ENCODE measurements at places on chromosomes 13 and 19.
A peak's percentile ranks its signal among the peaks of the same experiment; 100 is the strongest.

DNA sequence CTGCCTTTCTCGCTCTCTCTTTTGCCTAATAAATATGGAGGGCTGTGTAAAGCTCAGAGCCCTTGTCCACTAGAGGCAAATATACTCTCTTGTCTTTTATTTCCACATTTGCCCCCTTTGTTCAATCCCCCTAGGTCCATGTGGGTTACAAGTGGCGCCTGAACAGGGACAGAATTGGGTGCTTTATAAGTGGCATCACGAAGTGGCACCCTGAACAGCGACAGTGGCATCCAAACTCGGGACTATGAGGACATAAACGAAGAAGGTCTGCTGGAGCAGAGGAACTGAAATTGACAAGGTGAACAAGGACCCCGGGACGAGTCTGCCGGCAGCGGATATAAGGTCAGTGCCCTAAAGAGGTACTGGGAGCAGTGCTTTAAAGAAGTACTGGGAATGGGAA, 4.3 kb upstream of the ZNF610 start:
- peak; percentile 13 for DNase-seq

GRCh38 chr13:23688336-23688735, 118.1 kb downstream of the TNFRSF19 start:
- DNase-seq = no peak

DNA sequence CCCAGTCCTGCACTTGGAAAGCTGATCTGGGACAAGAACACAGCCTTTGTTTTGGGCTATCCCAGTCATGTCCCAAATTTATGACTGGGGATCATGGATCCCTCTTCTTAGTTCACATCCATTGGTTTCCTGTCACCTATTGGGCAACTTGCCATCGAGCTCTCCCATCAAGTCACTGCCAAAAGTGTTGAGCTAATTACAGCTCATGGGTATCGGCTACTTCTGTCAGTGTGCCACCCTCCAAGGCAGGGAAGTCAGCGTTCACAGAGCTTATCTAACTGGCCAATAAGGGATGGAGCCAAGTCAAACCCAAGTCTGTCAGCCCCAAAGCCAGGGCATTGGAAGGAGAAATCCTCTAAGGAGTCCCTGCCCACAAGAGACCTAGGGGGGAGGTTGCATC, 53.2 kb upstream of the KATNAL1 start:
- no peak for DNase-seq

DNA sequence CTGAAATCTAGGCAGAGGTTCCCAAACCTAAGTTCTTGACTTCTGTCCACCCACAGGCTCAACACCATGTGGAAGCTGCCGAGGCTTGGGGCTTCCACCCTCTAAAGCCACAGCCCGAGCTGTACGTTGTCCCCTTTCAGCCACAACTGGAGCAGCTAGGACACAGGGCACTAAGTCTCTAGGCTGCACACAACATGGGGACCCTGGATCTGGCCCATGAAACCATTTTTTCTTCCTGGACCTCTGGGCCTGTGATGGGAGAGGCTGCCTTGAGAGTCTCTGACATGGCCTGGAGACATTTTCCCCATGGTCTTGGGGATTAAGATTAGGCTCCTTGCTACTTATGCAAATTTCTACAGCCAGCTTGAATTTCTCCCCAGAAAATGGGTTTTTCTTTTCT, 118.4 kb downstream of the GPC5 start:
- no peak for DNase-seq

DNA sequence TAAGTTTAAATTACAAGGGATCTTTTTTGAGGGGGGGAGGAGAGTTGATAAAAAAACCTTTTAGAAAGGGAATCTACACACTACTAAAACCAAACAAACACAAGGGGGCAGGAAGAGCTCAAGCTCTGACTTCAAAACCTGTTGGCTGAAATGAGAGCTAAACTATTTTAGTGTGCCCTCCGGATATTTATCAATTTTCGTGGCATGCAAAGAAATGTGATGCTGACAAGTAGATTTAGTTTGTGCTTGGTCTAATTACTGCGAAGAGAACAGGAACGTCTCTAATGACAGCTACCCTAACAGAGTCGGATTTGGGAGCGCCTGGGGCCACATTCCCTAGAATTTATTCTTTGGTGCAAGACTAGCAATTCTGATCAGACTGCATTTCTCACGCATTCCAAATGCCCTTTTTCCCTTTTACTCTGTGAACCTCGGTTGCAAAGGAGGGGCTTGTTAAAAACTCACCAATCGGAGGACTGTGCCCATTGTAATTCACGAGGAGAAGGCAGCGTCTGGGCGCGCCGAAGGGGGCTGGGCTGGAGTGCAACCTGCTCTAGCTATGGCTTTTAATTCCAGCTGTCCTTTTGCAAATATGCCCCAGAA, 802 bp upstream of the FREM2 start:
- peak; percentile 38 for DNase-seq

DNA sequence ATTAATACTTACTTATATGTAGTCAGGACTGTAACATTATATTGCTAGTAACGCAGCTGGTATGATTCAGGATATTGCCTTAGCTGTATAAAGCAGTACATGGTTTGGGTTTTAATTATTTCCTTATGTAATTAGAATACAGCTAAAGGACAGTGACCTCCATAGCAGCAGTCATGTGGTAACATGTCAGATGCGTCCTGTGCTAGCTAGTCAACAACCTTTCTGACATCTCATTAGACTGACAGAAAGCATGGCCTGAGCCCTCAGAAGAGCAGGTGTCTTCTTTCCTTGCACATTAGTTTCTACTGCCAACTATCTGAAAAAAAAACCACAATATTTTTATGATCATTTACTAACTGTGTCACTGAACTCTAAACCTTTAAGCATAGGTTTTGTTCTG, 122.2 kb downstream of the MAB21L1 start:
- DNase-seq = no peak

- DNase-seq = peak; percentile 32
These were observed 15.7 kb downstream of the MRPS12 start for GRCh38 chr19:38946229-38947010.

- no peak for DNase-seq
These were observed 11.3 kb downstream of the POSTN start for GRCh38 chr13:37587236-37587635.

GRCh38 chr13:36919171-36919832, 736 bp downstream of the SMAD9 start:
- no peak for DNase-seq

GRCh38 chr19:313988-314815, 23.0 kb upstream of the PLPP2 start:
- no peak for DNase-seq

DNA sequence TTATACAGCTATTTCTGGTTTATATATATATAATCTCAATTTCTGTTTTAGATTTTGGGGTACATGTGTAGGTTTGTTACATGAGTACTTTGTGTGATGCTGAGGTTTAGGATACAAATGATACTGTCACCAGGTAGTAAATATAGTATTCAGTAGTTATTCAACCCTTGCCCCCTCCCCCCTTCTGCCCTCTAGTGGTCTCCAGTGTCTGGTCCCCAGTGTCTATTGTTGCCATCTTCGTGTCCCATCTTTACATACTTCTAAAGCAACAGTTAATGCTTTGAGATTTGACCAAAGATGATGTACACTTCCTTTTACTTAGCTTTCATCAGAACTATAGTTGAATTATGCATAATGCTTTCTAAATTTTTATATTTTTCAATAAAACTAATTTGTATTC, 1623.4 kb upstream of the PRR20A start:
- no peak for DNase-seq

DNA sequence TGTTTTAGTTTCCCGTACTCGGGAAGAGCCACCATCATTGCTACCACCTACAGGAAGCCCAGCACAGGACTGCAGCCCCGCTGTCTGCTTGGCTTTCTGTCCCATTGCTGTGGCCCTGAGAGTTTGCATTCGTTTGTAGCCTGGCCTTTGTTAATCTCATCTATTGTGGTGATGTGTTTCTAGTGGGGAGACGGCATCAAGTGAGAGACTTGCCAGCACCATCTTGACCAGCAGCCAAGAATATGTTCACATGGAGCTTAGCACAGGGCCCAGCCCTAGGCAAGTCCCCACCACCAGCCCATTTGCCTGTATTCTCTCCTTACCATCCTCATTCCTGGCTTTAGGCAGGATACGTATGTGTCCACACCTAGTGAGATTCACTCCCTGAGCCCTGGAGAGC, 17.3 kb upstream of the OVOL3 start:
- DNase-seq = no peak

GRCh38 chr19:45368737-45369340, 1.5 kb downstream of the ERCC2 start:
- no peak for DNase-seq
